ENCODE measurements at places on chromosomes 12 and 14.

- DNase-seq = no peak
Measured at GRCh38 chr14:52844262-52845060, 53.1 kb upstream of the GNPNAT1 start.

DNA sequence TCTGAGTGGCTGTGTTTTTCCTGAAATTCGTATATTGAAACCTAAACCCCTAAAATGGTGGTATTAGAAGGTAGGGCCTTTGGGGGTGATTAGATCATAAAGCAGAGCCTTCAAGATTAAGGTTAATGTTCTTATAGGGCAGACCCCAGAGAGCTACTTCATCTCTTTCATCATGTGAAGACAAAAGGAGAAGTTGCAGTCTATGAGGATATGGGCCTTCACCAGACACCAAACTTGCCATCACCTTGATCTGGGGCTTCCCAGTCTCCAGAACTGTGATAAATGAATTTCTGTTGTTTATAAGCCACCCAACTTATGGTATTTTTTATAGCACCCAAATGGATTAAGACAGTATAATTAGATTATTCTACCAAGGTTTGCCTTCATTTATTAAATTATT is 275.0 kb upstream of the ATP2B1 start:
- DNase-seq = no peak

- peak; percentile 7 for DNase-seq
Measured at GRCh38 chr12:50458606-50459005, 46.2 kb upstream of the DIP2B start.

DNA sequence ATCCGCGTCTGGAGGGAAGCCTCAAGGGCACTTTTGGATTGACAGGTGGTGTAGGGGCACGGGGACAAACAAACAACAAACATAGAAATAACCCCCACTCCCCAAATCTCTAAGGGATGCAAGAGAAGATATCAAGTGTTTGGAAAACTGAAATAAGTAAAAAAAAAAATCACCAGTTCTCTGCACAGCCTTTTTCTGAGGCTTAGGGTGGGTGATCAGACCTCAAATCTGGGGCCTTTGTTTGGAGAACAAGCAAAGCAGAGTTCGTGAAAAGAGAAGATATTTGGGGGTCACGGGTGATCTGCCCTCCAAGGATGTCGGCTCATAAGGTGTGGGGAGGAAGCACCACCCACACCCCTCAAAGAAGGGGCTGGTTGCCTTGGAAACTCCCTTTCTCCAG is 10.7 kb downstream of the TBX5 start:
- DNase-seq = no peak

DNA sequence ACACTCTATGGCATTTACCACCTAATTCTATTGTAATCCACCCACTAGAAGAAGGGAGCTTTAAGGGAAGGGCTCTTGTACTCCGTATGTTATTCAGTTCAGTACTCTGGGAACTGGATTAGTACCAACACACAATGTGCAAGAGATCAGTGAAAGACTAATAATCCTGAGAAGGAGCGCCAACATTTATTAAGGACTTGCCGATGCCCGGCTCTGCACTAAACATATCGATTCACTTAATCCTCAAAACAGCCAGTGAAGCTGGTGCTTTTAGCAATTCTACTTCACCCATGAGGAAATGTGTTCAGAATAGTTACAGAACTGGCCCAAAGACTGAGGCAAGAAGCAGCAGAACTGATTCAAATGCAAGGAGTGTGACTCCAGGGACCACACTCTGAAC is 80.9 kb downstream of the RPS6KA5 start:
- DNase-seq = no peak

- DNase-seq = no peak
Measured at GRCh38 chr12:56098592-56098991, 5.8 kb upstream of the PA2G4 start.

DNA sequence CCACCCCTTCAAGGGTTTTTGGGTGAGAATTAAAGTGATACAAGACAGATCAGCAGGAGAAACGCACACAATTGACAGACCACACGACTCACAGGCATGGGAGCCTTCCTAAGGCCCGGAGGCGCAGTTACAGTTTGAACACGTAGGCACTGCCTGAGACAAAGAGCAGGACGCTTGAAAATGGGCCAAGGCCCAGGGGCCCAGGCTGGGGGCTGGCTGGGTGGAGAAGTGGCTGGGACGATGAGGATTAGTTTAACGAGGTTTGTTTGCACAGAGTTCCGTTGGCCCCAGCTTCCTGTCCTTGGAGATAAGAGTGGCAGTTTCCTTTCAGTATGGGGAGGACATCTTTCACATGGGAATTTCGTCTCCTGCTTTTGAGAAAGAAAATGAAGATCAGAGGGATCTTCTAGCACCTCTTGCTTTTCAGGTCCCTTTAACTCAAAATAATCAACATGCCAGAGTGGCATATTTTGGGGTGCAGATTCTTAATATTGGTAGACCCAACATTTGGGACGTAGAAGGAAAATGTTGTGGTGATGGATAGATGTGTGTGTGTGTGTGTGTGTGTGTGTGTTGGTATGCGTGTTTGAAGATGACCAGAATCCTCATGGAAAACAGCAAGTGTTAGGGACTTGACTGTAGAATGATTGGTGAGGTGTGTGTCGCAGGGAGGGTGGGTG is 44.6 kb downstream of the DLK1 start:
- no peak for DNase-seq

GRCh38 chr12:117593815-117594400 is 232.5 kb upstream of the NOS1 start:
- DNase-seq = no peak

GRCh38 chr14:37970696-37971095 is 237.0 kb upstream of the SSTR1 start:
- no peak for DNase-seq

DNA sequence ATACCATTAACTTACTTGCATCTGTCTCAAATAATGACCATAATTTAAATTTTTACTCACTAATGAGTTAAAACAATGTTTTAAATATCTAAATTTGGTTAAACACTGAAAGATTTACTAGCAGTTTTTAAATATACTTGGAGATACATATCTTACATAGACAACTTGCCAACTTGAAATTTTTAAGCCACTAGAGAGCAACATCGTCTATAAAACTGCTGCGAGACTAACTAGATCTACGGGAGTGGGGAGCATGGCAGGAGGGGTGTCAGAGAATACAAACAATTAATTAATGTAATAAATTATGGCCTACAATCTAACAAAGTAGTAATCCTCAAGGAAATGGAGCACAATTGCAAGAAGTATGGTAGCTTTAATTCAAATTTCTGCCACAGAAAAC is 120.4 kb downstream of the LRRIQ1 start:
- no peak for DNase-seq
